Uterus (tissue), 4 donors: ENCODE measurements at places on chromosomes 12 and 14. TPM values are rescaled to one million over a fixed set of nuclear protein-coding genes. Genes with fewer than 3 reads are reported as not detected.

DNA sequence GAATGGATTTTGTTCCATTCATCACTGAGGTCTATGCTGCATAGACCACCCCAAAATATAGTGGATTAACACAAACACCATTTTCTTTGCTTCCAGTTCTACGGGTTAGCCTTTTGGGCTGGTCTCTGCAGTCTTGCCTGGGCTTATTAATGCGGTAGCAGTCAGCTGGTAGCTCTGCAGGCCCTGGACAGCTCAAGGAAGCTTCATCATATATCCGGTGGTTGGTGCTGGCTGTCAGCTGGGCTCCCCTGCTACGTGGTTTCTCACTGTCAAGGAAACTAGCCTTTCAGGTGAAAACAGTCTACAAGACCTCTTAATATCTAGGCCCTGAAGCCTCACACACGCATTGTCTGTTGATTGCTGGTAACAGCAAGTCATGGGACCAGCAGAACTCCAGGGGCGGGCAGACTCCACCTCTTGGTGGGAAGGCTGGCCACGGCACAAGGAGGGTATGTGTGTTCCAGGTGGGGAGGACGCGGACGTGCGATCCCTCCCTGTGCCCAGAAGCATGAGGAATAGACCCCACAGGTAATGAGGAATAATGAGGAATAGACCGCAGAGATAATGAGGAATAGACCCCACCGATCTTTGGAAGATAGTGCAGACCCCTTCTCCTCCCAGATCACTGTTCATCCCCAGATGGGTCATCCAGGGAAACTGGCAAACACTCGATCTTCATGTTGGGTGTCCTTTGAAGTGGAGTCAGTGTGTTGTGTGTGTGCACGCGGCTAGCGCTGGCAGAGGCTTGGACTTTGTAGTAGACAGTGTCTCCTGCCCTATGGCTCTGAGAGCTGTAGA, 13.3 kb downstream of the TSPAN9 start:
- no peak for DNase-seq

- DNase-seq, result no peak
These were observed 86.6 kb upstream of the FRMD6 start for GRCh38 chr14:51564986-51565604.

DNA sequence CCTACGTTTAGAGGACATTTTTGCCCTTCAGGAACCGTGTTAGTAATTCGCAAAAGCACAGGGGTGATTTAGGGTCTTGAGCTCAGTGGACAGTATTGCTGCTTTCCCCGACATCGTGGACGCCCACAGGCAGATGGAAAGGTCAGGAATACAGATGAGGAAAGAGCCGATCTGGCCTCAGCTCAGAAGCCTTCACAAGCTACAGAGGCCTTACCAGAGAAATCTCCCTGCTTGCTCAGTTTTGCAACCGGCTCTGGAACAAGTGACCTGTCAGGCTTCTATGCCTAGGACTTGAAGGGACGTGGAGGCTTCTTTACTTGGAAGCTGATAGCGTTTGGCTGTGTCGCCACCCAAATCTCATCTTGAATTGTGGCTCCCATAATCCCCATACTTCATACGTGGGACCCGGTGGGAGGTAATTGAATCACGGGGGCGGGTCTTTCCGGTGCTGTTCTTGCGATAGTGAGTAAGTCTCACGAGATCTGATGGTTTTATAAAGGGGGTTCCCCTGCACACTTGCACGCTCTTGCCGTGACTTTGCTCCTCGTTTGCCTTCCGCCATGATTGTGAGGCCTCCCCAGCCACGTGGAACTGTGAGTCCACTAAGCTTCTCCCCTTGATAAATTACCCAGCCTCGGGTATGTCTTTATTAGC, 332.5 kb downstream of the MED13L start:
- DNase-seq, result peak; percentile 22

DNA sequence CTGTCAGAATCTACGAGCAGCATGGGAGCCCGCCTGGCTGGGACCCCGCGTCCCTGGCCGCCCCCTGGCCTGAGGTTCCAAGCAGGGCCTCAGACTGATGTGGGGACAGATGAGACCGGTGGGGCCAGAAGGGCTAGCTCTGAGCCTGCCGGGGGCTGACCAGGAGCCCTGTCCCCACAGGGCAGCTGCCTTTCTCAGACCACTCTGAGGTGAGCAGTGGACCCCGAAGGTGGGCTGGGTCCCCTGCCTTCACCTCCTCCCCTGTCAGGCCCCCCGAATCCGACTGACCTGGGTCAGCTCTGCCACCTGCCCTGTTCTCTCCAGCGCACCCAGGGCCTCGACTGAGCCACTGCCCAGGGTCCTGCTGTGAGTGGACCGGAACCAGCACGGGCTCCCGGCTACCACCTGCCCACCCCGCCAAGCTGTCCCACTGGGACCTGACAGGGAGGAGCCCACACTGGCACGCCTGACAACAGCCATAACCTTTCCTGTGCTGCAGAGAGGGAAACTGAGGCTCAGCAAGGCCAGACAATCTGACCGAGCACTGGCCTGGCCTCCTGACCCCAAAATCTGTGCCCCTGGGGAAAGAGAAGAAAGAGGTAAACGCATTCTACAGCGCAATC, 29.7 kb upstream of the TMEM179 start:
- no peak for DNase-seq

DNA sequence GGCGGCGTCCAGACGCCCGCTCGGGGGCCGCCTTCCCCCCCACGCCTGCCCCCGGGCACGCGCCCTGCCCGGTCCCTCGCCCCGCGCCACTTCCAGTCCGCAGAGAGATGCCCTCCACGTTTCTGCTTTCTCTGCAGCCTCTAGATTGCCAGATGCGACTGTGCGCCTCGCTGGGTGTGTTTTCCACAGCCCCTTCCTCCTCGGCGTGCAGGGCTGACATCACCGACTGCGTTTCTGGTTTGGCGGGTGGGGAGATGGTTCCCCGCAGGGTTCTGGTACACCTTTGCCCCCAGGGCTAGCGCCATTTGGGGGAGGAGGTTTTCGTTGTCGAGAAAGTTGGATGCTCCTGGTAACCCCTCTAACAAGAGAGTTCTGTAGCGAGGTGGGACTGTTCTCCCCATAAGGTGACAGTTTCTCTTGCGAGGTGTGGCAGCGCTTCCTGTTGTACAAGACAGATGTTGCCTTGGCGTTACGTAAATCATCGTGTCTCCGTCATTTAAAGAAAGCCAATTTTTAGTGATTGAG, 1.5 kb downstream of the CALM1 start:
- DNase-seq, result no peak

SARNP gene
- 72.4 TPM for total RNA-seq

PPP2R5C gene
- 171 TPM for total RNA-seq

GLIPR1 gene
- total RNA-seq, result 51.6 TPM
